Activated T-helper 9 cell treated with anti-CD3 and anti-CD28 coated beads, Interleukin-2, amount 50 U/mL, for 16 hours (primary cell): ENCODE measurements at places on chromosomes 16 and 17.

DNA sequence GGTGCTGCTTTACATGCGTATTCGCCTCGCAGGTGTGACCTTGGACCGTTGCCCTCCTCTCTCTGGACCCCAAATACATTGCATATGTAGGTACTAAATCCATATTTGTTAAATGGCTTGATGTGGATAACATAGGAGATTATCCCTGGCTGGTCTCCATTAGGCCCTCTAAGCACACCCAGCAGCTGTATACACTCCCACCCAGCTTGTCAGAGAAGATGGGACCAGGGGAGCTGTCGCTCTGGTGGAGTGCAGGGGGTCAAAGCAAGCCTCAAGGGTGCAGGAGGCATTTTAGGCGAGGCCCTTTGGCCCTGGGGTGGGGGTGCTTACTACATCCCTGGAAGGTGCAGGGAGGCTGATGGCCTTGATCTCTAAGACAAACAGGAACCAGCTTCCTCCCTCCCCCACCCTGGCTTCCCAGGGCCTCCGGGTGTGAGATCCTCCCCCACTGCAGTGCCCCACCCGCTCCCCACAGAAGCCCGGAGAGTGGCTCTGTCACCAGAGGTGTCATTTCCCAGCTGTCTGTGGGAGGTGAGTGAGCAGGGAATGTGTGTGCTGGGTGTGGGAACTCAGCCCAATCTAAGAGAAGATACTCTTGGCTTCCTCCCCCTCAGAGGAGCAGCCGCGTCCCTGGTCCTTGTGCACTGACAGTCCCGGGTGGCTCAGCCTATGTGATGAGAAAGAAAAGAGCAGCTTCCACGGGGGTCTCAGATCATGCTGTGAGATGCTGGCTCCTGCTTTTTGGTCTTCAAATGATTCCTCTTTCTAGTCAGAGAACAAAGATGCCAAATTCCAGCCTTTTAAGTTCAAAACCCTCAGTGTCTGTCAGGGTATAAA, 1.4 kb upstream of the VAMP2 start:
- DNase-seq: peak; percentile 54

DNA sequence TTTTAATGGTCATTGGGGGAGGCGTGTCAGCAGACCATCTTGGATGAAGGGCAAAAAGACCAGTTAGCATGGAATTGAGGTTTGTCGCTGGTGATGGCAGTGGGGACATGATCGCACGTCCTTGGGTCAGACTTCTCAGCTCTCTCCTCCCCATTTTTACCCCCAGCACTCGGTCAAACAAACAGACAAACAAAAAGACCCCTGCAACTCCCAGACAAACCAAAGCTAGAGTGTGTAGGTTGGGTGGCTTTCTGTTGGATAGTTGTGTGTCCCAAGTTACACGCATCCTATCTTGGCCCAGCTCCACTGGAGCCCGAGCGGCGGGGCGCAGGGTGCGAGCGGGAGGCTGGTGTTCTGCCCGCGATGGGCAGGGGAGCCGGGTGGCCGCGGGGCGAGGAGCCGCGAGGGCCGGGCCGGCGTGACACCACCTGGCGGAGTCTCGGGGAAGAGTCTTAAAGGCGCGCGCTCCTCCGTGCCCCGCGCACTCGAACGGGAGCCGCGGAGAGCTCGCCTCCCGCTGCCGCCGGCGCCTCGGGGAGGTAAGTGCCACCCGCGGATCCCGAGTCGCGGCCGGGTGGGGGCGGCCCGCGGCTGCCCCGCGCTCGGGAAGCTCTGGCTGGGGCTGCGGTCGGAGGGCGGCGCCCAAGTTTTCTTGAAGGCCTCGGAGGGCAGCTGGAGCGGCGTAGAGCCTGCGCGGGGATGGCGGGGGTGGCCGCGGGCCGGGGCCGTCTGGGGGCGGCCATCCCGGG, 18.5 kb upstream of the NTN1 start:
- no peak for DNase-seq

- DNase-seq: no peak
Measured at GRCh38 chr16:28098171-28098958, 34.9 kb upstream of the GSG1L start.

GRCh38 chr17:41413353-41413957, 10.9 kb downstream of the KRT37 start:
- no peak for DNase-seq

- no peak for DNase-seq
Measured at GRCh38 chr17:63679214-63679613, 20.7 kb downstream of the LIMD2 start.

GRCh38 chr16:67430504-67430976, 381 bp upstream of the HSD11B2 start:
- DNase-seq: no peak

DNA sequence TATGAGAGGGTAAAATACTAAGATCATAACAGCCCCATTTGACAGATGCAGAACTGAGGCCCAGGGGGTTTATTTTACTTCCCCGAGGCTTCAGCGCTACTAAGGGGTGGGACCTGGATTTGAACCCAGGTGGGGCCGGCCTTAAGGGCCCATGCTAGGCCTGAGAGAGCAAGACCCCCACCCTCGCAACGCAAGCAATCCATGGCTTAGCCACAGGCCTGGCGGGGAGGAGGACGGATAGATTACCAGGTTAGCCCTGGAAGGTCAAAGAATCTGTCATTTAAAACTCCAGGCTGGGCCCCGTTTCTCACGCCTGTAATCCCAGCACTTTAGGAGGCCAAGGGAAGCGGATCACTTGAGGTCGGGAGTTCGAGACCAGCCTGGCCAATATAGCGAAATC, 1.9 kb upstream of the CDH3 start:
- no peak for DNase-seq

DNA sequence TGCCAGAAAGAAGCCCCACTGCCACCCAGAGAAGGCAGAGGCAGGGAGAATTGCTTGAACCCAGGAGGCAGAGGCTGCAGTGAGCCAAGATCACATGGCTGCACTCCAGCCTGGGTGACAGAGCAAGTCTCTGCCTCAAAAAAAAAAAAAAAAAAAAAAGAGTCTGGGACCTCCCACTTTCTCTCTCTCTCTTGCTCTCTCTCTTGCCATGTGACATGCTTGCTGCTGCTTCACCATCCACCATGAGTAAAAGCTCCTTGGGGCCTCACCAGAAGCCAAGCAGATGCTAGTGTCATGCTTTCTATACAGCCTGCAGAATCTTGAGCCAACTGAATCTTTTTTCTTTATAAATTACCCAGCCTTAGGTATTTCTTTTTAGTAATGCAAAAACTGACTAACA, 21.5 kb upstream of the SRSF1 start:
- no peak for DNase-seq

DNA sequence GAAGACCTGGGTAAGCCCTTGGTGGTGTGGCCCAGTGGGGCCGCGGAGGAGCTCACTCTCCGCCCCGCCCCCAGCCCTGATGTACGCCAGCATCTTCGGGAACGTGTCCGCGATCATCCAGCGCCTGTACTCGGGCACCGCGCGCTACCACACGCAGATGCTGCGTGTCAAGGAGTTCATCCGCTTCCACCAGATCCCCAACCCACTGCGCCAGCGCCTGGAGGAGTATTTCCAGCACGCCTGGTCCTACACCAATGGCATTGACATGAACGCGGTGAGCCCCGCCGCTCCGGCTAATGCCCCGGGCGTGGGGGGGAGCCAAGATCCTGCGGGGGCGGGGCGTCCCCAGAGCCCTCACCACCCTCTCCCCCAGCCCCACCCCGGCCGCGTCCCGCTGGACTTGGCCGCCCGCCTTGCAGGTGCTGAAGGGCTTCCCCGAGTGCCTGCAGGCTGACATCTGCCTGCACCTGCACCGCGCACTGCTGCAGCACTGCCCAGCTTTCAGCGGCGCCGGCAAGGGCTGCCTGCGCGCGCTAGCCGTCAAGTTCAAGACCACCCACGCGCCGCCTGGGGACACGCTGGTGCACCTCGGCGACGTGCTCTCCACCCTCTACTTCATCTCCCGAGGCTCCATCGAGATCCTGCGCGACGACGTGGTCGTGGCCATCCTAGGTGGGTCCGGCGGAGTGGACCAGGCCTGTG, 12.1 kb upstream of the DCAF7 start:
- DNase-seq: no peak

DNA sequence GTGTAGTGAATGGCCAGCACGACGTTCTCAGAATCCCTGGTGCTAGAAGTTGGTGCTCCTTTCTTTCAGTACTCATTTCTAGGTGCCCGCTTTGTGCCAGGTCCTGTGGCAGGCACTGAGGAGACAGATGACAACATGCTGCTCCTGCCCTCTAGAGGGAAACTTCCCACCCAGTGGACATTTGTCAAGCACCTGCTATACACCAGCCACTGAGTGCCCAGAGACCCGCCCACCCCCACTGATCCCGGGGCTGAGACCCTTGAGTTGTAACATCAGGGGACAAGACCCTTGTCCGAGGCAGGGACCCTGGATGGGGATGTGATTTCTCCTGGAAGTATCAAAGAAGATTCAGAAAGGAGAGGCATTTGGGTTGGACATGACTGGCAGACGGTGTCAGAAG, 25.1 kb downstream of the UNC13D start:
- DNase-seq: no peak

DNA sequence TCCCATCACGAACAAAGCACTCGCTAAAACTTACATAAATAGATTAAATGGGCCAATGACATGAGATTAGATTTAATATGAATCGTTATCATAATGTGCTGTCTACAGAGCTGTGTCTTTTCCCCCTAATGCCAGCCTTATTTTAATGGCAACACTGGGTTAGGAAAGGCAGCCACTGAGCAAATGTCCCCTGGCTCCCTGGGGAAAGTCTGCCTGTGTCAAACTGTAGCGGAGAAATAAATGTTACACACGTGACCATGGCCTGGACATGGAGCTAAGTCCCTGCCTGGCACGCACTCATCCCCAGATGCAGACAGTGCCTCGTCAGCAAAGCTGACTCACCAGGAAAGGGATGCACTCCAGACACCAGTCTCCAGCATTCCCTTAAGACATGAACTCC, 61.3 kb upstream of the SDK2 start:
- no peak for DNase-seq

- no peak for DNase-seq
Measured at GRCh38 chr17:49691086-49691676, 13.3 kb upstream of the SPOP start.

GRCh38 chr17:17198281-17198680, 7.9 kb downstream of the PLD6 start:
- no peak for DNase-seq

GRCh38 chr16:68790130-68790761, 53.1 kb upstream of the TANGO6 start:
- no peak for DNase-seq

- no peak for DNase-seq
Measured at GRCh38 chr17:82225368-82226029, 3.3 kb upstream of the SLC16A3 start.

- no peak for DNase-seq
Measured at GRCh38 chr16:72159801-72160200, 12.2 kb downstream of the PMFBP1 start.
